ENCODE measurements at places on chromosomes 7 and 10. TPM values are rescaled to one million over a fixed set of nuclear protein-coding genes. Genes with fewer than 3 reads are reported as not detected.

The PIK3AP1 gene
- total RNA-seq: 2.0 TPM

The TRIM50 gene
- not detected for total RNA-seq

The LHFPL3 gene
- not detected for total RNA-seq

The GTF2IRD2 gene
- 14.2 TPM for total RNA-seq
